ENCODE measurements at places on chromosomes 6 and 20.

GRCh38 chr6:13865141-13865540 is 50.8 kb upstream of the MCUR1 start:
- no peak for DNase-seq

- DNase-seq = no peak
Measured at GRCh38 chr6:121437851-121438651, 2.6 kb downstream of the GJA1 start.

- no peak for DNase-seq
Measured at GRCh38 chr6:83872386-83873118, 13.1 kb downstream of the CYB5R4 start.

- no peak for DNase-seq
Measured at GRCh38 chr6:152879681-152880080, 103.2 kb downstream of the FBXO5 start.

- DNase-seq = no peak
Measured at GRCh38 chr6:75834447-75834846, 85.4 kb downstream of the MYO6 start.

DNA sequence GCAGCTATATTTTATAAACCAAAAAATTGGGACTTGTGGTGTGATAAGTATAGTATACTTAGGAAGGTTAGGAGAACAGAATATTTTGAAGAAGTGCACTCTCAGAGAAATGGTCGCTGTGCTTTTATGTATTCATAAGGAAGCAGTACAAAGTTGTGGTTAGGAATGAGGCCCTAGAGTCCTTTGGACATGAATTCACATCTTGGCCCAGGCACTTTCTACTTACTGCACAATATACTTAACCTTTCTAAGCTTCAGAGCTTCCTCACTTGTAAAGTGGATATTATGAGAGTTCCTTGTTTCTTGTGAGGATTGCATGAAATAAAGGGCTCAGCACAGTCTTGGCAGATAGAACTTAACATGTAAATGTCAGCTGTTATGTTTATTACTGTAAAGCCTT is 21.0 kb upstream of the SERINC3 start:
- DNase-seq = no peak

DNA sequence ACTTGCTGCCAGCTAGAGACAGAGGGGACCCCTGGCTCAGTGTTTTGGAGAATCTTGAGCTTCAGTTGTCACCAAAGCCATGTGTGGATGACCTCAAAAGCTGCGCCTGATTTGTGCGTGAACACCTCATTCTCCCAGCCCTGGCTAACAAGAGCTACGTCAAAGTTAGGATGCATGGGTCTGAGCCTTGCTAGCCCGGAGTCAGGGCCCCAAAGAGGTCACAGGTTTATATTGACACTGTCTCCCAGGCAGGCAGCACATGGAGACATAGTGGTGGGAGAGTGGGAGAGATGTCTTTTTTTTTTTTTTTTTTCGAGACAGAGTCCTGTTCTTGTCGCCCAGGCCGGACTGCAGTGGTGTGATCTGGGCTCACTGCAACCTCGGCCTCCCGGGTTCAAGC is 36.1 kb upstream of the DUSP22 start:
- DNase-seq = no peak

DNA sequence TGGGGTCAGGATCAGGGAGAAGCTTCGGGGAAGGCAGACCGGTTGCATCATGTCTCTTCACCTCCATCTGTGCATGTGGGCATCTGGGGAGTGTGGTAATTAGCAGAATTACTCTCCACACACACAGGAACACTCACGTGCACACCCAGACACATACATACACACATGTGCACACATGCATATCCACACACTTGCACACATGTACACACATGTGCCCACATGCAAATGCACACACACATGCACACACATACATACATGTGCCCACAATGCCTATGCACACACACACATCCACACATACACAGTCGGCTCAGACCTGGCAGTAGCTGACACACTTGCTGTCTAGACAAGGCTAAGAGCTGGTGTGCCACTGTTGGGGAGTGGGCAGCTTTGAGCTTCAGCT is 212.3 kb upstream of the PMEPA1 start:
- DNase-seq = no peak

GRCh38 chr20:33733654-33734576 is 2.1 kb downstream of the ZNF341 start:
- DNase-seq = no peak

GRCh38 chr6:7672066-7673062 is 53.5 kb upstream of the BMP6 start:
- DNase-seq = no peak

GRCh38 chr6:134145786-134146185 is 93.4 kb upstream of the SLC2A12 start:
- no peak for DNase-seq

- no peak for DNase-seq
Measured at GRCh38 chr6:18207438-18207837, 52.2 kb downstream of the KDM1B start.
